ENCODE measurements at places on chromosomes 4 and X.

GRCh38 chr4:170089274-170089667 lies 485 bp downstream of the AADAT start:
- DNase-seq: peak; percentile 21

DNA sequence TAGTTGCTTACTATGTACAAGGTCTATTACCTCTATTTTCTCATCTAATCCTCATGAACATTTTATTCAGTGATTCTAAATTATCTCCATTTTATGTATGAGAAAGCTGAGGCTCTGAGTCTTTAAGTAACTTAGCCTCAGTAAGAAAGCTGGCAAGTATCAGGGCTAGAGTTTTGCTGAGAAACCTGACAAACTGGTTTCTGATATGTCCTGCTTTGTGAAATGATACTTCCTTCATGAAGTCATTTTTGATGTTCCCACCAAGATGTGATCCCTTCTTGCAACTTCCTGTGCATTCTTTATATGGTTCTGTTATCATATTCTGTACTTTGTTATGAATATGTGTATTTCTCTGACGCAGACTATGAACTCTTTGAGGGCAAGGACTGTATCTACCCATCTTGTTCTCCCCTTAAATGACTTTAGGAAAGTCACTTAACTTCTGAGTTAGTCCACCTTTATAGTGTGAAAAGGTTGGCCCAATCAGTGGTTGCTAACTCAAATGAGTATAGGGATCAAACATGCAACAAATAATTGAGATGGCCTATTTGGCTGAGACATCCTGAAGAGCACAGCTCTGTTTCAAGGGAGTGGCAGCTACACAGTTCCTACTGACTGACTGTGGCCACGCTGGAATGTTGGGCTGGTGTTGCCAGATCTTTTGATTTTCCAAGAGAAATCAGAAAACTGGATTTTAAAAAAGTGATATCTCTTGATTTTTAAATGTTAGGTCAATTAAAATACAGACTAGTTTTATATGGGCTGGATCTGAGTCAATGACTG lies 127.9 kb upstream of the AMOT start:
- DNase-seq: no peak

DNA sequence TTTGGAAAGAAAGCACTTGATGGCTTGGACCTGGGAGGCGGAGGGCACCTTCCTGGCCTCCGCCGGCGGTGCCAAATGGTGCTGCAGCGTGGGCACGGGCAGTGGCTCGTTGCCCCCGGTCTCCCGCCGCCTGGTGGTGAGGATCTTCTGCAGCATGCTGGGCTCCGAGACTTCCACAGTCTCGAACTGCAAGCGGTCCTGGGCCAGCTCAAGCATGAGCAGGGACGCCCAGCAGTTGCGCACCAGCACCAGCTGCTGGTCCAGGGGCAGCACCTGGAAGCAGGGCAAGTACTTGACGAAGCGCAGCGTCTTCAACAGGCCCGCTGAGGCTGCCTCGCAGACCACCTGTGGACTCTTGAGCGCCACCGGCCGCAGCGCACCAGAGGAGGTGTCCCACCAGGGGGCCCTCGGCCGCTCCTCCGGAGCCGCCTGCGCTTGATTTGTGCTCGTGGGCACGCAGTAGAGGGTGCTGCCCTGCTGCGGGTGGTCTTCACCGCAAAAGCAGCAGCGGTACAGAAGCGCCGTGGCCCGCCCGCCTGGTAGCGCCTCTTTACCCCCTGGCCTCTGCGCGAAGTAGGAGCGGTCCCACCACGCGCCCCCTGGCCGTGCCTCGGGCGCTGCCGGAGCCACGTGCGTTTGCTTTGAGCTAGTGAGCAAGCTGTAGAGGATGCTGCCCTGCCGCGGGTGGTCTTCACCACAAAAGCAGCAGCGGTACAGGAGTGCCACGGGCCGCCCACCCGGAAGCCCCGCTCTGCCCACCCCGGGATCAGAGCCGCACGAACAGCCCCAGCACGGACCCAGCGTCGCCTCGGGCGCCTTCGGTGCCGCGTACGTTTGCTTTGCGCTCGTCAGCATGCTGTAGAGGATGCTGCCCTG lies 689 bp downstream of the NR0B1 start:
- peak; percentile 67 for DNase-seq

GRCh38 chrX:66022632-66023384 lies 17.1 kb downstream of the VSIG4 start:
- DNase-seq: no peak

DNA sequence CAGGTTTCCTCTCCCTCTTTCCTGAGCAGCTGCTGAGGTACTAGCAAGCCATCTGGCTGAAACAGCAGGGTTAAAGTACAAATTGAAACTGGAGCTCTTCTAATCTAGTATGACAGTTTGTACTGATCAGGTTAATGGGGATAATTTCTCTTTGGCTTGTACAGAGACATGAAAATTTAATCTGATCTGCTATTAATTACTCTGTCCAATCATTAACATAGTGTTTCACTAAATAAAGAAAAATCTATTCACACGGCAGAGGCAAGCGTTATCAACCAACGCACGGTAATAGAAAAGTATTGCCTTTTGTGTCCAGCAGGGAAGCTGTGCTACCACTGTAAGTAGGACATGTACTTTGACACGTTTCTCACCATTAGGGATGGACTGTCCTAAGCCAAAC lies 71.1 kb downstream of the IGSF1 start:
- no peak for DNase-seq

- DNase-seq: no peak
Measured at GRCh38 chr4:103996064-103996463, 276.3 kb upstream of the TACR3 start.

GRCh38 chr4:91058345-91058744 lies 931.2 kb downstream of the CCSER1 start:
- DNase-seq: peak; percentile 6

- DNase-seq: no peak
Measured at GRCh38 chrX:65127842-65128241, 151.6 kb upstream of the ZC4H2 start.

DNA sequence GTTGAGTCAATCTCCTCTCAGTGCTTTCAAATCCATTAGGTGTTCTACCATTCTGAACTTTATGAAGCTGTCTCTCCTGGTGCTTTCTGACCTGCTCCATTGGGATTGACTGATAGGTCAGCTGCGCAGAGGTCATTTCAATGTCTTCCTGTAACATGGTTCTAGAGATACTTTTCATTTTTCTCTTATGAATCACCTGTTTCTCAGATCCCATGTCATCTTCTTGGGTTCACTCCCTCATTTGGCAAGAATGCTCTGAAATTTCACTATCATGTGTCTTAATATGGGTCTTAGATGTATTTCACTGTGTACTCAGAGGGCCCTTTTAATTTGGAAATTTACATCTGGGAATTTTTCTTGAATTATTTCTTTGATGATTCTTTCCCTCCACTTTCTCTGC lies 13.8 kb upstream of the PGM2 start:
- DNase-seq: peak; percentile 70

DNA sequence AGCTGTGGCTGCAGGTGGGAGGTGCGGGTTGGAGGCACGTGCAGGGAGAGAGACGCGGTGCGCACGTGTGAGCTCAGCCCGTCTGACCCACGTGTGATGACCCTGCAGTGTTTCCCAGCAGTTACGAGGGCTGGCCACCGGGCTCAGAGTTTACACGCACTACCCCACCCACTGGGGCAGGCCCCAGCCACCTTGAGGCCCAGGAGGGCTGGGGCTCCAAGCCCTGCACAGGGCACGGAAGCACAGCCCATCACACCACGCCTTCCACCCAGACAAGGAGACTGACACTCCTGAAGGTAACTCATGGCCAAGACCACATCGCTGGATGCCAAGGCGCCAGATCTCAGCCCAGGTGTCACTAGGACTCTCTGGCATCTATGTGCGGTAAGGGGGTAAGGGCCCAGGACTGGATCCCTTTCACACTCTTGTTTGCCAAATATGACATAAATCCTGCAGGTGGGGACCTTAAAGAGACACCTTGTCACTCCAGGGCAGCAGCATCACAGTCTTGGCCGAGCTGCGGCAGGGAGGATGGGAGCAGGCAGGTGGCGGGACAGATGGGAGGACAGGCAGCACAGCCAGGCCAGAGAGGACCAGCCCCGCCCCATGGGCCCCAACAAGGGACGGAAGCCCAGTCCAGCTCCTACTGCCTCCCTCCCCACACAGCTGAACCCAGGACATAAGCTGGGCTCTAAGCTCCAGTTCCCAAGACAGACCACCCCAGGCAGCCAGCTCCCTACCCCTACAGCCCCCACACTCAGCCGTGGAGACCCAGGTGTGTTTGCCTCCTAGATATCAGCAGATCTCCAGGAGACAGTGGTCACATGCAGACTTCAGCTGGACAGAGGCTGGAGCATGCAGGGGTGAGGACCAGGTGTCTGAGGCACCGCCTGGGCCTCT lies 56.8 kb downstream of the ZFYVE28 start:
- no peak for DNase-seq

DNA sequence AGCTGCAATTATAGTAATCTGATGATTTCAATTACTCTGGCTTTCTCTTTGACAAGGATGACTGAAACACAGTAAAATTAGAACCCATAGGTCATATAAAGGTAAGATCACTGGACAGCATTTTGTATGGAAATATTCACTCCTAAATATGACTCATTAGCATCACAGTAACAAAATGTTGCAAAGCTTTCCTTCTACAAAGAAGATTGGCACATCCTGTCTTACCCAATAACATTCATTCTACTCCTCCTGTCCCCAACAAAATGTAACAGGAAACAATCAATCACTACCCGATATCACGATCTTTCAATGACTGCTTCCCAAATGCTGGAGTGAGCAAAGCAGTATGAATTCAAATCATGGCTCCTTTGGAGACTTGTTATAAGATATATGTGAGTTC lies 95.3 kb downstream of the FANCB start:
- peak; percentile 28 for DNase-seq

- no peak for DNase-seq
Measured at GRCh38 chr4:40769266-40769665, 19.5 kb downstream of the NSUN7 start.

DNA sequence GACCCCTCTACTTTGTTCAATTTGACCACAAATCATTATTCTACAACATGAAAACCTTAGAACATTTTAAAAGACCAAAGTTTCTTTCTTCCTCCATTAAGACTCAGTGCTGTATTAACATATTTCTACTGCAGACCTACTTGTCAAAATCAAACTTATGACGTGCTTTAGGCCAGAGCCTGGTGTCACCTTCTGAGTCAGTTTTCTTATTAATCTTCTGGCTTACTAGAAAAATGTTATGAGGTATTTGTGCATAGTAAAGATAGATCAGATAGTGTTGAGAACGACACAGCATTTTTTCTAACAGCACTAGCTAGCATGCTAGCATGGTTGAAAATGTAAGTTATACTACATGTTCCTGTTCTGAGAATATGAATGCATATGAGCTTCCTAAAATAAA lies 333.6 kb upstream of the FAM241A start:
- no peak for DNase-seq

- DNase-seq: no peak
Measured at GRCh38 chr4:121226362-121226761, 62.2 kb upstream of the TNIP3 start.

DNA sequence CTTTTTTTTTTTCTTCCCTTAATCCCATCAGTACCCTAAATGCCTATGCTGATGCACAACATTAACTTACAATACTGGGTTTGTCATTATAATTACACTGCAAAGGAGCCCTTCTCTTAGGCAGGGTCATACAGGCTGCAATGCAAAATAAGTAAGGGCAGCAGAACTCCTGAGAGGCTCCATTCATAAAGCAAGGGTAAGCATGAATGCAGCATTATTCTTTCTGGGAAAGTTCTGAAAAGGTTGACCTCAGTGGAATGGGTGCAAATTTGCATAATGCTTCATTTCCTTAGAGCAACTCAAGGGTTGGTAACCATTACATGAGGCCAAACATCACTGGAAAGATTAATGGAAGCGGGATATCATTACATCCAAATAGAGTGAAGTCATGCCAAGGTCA lies 789.2 kb downstream of the KLHL13 start:
- DNase-seq: no peak

GRCh38 chrX:101369687-101370086 lies 16.3 kb downstream of the BTK start:
- no peak for DNase-seq

- DNase-seq: no peak
Measured at GRCh38 chrX:9644335-9644734, 121.3 kb downstream of the GPR143 start.

GRCh38 chr4:113575401-113575800 lies 186.1 kb downstream of the CAMK2D start:
- DNase-seq: peak; percentile 16

DNA sequence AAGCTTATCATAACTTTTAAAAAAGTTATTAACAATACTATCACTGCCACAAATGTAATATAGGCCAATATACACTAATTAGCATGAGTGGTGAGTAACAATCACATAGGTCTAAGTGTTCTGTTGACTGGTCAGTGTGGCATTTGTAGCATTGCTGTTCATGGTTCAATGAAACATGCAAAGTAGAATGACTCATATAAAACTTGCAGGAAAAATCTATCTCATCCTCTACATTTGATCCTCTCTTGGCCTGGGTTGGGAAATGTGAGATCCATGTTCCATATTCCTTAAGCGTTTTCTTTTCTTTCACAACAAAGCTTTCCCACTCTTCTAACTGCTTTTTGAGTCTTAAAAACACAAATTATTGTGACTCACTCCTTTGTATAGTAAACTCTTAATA lies 1418.7 kb downstream of the FSTL5 start:
- DNase-seq: no peak

DNA sequence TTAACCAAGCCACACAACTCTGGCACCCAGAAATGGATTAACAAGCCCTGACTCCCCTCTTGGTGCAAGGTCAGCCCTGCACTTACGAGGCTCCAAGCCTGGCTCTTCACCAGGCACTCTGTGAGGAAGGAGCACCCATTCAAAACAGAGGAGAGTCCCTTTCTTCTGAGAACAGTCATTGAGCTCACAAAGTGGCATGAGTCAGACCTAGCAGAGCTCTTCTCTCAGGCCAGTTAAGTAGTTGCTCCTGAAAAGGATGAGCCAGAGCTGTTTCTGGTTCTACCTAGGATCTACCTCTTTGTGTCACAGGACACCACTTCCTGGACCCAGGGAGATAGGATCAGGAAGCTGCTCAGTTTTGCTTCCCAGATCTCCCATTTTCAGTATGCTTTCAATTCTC lies 48.2 kb downstream of the EVC2 start:
- DNase-seq: peak; percentile 48

DNA sequence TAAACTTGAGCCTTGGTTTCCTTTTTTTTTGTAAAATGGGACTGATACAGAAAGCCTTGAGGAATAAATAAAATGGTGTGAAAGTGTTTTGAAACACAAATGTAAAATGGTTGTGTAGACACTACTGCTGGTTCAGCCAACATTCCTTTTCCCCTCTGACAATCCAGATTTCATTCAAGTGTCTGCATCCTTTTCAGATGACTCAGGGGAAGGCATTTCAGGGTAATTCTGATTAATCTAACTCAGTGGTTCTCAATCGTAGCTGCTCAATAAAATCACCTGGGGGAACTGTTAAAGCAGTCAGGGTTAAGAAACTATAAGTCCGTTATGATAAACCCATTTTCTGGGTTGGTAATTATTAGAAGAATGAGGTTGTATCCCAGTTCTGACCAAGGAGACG lies 4.6 kb downstream of the ARHGAP10 start:
- peak; percentile 70 for DNase-seq

- no peak for DNase-seq
Measured at GRCh38 chr4:104064646-104065577, 345.1 kb upstream of the TACR3 start.

All from foreskin fibroblast (primary cell).